ENCODE measurements at places on chromosomes 2 and 18.
A peak's percentile ranks its signal among the peaks of the same experiment; 100 is the strongest.

- no peak for DNase-seq
Measured at GRCh38 chr18:50830544-50830943, 10.7 kb upstream of the MRO start.

GRCh38 chr2:15684161-15685039, 92.7 kb downstream of the DDX1 start:
- no peak for DNase-seq

DNA sequence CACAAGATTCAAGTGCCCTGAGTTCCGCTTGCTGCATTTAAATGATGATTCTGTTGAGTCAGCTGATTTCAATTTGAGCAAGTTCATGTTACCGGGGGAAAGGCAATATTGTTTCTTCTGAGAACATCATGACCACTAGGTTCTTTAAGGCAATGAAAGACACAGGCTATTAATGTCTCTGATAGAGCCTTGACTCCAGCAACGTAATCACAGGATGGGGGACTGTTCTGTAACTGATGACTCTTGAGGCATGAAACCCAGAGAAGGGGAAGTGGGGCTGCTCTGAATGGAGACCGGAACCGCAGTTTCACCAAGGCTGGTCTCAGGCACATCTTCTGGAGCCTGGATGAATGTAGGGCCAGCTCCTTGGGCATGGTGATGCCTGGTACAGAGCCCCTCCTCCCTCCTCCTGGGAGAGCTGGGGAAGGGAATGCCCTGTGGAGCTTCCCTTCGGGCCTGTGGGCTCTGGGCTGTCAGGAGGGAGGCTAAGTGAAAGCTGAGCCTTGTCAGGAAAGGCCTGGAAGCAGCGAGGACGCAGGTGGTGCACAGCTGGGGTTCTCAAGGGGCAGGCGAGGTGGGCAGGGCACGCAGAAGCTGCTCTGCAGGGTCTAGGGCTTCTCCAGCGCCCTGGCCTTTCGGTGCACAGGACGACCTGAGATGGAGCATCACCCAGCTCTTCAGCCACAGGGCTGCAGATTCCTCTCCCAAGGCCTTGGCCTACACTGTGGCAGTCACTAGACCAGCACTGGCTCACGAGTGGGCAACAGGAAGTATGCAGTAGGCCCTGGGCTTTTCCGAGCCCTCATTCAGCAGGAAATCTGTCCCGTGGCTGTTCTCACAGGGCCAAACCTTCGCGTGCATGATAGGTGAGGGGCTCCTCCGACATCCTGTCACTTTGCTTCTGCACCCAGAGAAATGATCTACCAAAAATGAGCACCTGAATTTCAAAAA, 36.6 kb upstream of the PRLH start:
- DNase-seq = no peak

DNA sequence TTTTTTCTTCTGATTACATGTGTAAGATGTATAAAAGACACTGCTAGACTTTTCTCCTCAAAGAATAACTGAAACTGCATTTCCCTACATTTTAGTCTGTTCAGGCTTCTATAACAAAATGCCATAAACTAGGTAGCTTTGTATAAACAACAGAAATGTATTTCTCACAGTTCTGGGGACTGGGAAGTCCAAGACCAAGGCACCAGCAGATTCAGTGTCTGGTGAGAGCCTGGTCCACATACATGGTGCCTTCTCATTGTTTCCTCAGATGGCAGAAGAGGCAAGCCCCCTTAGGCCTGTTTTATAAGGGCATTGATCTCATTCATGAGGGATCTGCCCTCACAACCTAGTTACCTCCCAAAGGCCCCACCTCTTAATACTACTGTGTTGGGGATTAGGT, 71.5 kb downstream of the MAPRE2 start:
- DNase-seq = no peak

GRCh38 chr18:44887227-44887631, 206.5 kb downstream of the SETBP1 start:
- peak; percentile 30 for DNase-seq

- DNase-seq = no peak
Measured at GRCh38 chr2:120745420-120746111, 9.9 kb downstream of the GLI2 start.

GRCh38 chr2:120927265-120927628, 191.6 kb downstream of the GLI2 start:
- DNase-seq = no peak

GRCh38 chr18:61797696-61798590, 94.9 kb downstream of the RNF152 start:
- no peak for DNase-seq

DNA sequence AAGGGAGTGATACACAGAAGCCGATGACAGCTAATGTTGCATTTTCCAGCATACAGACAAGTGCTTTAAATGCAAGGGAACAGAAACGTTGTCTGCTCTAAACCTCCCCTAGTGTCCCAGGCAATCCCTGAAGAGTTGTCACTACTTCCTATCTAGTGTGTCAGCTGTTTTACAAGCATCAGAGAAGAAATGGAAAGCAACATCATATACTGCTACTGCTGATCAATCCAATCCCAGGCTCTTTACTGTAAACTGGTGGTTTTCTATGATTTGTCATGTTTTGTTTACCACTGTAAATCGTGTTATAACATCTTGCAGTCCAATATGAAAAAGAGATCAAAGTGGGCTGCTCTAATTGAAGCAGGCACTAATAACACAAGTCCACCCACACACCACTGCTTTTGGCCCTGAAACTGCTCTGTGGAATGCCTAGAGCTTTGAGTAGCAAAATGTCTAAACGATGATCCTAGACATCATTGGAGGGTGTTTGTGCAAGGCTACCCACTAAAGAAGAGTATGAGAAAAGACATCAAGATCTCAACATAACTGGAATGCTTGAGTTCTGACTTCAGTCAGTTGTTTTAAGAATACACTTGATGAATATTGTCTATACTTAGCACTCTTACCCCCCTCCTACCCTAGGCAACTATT, 18.1 kb upstream of the ROCK1 start:
- DNase-seq = no peak

DNA sequence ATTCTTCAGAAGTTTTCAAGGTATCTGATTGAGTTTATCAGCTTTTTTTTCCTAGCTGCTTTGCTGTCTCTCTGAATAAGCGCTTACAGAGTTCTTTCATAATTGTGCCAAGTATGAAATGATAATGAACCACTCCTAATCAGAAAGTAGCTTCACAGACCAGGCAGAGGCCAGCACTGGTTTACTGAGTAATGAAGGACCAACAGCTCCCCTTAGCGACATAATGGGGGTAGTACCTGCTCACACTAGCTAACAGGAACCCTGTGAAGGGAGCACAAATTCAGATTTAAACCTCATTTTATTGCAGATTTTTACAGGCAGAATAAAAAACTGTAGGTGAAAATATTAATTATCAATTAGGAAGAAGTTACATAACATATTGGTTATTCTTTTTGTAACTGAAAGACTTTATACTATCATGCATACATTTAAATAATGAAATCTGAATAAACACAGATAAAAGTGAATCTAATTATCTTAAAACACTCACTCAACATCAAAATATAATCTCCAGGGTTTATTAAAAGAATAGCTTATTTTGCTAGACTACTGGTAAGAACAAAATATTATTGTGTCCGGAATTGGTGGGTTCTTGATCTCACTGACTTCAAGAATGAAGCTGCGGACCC, 53.7 kb upstream of the LRRC30 start:
- peak; percentile 31 for DNase-seq

- no peak for DNase-seq
Measured at GRCh38 chr2:239835056-239835455, 190.1 kb downstream of the NDUFA10 start.

DNA sequence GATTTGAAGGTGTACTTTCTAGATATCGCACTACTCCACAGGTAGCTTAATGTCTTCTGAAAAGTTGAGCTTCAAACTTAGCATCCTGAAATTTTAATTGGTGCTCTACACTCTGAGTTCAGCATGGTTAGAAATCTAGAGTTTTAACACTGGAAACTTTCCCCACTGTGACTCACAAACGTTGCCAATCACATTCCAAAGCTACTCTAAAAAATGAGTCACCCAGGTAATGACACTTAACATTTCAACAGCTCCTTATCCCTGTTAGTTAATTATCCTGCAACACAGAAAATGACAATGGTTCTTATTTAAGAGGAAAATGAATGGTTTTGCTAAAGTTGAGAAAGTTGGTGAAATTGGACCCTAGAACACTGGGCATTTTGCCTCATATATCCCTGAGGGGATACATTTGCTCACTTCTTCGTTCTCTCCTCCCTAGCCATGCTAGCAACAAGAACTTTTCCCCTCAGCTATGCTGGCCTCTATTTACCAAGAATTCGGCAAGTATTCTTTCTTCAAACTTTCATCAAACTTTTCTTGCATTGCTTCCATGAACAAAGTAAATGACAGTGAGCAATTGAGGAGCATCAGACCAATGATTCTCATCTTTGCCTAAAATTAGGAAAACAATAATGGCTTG, 1024.1 kb upstream of the KLHL29 start:
- no peak for DNase-seq

- DNase-seq = no peak
Measured at GRCh38 chr2:127675331-127676261, at the start of gene LIMS2. Gene LIMS2 (minus strand): TSS chr2:127675530. CDS start chr2:127675024, 506 bp downstream.

GRCh38 chr2:38178119-38178518, 102.2 kb upstream of the CYP1B1 start:
- no peak for DNase-seq

- no peak for DNase-seq
Measured at GRCh38 chr2:65313126-65313953, 85.7 kb downstream of the ACTR2 start.

DNA sequence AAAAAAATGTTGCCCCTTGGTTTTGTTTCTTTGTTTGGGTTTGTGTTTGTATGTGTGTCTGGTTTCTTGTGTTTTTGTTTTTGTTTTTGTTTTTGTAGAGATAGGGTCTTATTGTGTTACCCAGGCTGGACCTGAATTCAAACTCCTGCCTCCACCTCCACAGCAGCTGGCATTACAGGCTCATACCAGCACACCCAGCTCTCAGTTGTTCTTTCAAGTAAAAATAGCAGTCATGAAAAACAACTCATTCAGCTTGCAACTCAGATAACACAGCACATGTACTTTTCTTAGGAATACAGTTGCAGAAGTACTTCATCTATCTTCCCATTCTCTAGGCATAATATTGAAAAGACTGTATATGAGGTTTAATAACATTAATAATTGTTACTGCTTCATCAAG, 37.0 kb downstream of the ZC3H8 start:
- no peak for DNase-seq

- no peak for DNase-seq
Measured at GRCh38 chr2:10087360-10087759, 7.1 kb upstream of the CYS1 start.

- no peak for DNase-seq
Measured at GRCh38 chr2:64336171-64336570, 117.8 kb upstream of the LGALSL start.

DNA sequence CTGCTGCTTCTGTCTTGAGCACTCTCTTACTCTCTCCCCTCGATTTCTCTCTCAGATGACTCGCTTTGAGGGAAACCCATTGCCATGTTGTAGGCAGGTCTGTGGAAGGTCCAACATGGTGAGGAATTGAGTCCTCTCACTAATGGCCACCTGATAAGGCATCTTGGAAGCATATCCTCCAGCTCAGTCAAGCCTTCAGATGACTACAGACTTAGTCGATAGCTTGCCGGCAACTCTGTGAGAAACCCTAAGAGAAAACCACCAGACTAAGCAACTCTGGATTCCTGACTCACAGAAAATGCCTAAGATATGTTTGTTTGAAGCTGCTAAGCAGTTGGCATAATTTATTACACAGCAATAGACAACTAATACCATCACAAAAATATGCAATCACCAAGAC, 51.2 kb downstream of the WDR75 start:
- no peak for DNase-seq

DNA sequence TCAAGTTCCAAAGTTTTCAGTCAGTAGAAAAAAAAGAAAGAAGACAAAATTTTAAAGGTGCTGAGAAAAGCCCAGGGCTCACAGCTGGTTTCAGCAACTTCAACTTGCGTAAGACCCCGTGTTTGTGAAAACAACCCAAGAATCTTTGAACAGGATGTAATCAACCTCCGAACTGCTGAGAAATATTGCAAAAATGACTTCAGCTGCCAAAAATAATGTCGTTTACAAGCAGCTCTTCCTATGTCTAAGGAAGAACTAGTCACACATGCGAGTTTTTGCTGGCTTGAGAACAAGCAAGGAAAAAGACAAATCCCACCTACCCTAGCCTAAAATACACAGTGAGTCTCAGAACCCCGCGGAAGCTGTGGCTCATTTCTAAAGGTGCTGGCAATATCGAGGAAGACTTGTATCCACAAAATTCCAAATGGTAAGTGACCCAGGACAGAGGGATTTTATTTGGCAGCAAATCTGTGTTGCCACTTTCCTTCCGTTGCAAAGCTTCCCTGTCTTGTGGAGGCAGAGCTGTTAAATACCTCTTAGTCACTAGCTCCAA, 59.8 kb upstream of the SLC8A1 start:
- no peak for DNase-seq

DNA sequence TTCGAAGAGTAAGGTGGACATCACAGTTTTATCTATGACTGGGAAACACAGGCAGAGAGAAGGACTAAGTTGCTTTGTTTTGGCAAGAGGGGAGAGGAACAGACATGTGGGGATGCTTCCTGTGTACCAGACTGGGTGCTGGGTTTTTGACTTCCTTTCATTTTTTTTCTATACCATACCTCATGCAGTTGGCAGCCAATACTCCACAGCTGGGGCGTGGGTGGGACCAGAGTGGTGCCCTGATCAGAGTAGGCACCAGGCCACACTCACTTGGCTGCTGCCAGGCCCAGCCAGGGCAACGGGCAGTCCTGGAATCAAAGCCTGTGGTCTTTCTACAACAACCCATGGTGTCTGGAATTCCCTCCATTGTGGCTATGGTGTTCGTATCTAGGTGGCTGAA, 45.2 kb downstream of the SH3RF3 start:
- DNase-seq = no peak

DNA sequence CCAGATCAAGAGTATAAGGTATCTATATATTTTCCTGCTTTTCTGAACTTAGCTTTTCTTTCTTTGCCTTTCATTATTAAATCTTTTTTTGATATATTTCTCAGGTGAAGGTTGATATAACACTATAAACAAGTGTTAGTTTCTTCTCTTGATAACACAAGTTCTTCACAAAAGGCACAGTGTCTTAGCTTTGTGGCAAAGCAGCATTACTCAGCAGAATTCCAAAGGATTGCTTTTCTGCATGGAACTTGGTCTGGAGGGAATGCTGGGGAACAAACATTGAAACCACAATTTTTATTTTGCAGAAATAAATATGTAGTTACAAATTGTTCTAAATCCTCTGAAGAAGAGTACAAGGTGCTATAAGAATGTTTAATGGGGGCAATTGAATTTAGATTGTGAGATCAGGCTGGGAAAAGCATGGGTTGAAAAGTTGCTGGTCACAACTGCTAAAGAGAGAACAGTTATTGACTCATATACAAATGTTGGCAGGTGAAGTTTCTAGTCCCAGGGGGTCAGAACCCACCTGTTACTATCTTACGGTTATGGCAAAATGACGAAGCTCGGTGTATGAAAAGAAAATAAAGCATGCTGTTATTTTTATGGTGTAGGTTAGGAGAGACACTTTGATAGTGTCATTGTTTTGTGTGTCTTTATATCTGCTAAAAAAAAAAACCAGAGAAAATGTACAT, 68.2 kb downstream of the UBR3 start:
- DNase-seq = no peak

Data from NCI-H446 (cell line).